ENCODE measurements at places on chromosomes 2 and 18. TPM values are rescaled to one million over a fixed set of nuclear protein-coding genes. Genes with fewer than 3 reads are reported as not detected.

DNA sequence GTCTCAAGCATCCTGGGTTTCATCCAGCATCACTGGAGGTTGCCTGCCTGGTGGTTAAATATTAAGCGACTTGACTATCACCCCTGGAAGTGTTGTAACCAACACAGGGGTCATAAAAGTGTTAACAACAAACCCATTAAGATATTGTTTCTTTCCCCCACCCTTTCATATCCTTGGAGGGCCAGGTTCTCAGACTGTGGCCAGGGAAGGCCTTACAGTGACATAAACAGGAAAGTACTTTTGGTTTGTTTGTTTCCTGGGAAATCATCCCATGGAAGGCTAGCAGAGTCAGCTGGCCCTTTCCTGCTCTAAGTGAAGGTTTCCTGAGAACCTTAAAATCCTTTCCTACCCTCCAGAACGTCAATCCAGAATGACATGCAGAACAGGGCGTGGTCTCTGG is 160.9 kb downstream of the CLIP4 start:
- DNase-seq = no peak

- no peak for DNase-seq
Observed at GRCh38 chr2:217870528-217871011, 132.2 kb downstream of the TNS1 start.

Gene ASTL
- 0.18 TPM for polyA plus RNA-seq

DNA sequence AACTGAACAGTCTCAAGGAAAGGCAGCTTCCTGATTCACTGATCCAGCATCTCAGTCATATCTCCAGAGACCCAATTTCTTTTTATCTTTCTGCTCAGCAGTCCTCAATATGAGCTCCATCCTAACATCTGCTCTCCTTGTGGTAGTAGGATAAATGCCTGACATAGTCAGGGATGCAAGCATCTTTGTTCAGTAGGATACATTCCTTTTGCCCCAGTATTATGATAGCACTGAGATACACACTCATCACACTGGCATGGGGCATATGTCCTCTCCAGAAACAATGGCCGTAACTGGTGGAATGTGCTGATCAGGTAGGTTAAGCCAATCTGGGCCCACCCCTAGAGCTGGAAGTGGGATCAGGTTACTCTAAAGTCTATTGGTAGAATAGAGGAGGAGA is 207.2 kb downstream of the ETAA1 start:
- DNase-seq = no peak

Gene EFEMP1
- 111 TPM for polyA plus RNA-seq

Gene DYSF
- 15.4 TPM for polyA plus RNA-seq

All from left kidney (tissue), 8 donors.